ENCODE measurements at places on chromosomes 5 and 9.

DNA sequence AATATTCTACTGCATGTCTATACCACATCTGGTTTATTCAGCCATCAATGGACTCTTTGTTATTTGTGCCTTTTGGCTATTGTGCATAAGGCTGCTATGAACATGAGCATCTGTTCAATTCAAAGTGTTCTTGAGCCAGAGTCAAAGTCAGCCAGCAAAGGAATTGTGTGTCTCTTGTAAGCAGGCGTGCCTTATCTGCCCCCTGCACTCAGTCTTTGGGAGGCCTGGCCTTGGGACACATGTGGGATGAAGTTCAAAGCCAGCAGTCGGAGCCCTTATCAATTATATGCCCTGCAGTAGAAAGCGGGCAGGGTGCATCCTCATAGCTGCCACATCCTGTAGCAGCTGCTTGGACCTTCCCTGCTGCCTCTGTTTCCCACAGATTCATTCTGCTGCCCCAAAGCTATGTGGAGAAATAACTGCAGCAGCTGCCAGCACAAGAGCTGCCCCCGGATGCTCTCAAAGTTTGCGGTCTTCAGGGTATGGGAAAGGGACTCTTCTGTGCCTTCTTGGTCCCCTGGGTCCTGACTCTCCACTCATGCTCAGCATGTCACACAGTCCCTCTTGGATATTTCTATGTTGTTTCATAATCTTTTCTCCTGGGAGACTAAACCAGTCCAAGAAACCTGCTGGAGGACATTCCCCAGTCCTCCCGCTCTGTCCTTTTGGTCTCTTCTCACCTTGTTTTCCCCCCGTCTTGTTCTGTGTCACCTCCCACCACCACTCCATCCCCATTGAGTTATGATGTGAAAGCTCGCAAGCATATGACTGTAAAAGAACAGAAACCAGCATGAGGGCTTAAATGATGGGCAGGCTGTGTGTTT, 35.9 kb downstream of the STOM start:
- no peak for DNase-seq

GRCh38 chr5:141369994-141370848, at the start of gene PCDHGB3:
Gene PCDHGB3 (plus strand): TSS chr5:141370242. CDS start chr5:141370395, 153 bp downstream.
- DNase-seq, result no peak

GRCh38 chr9:2709645-2710101, 7.6 kb upstream of the KCNV2 start:
- no peak for DNase-seq

GRCh38 chr5:35146406-35146805, 83.9 kb downstream of the PRLR start:
- no peak for DNase-seq

DNA sequence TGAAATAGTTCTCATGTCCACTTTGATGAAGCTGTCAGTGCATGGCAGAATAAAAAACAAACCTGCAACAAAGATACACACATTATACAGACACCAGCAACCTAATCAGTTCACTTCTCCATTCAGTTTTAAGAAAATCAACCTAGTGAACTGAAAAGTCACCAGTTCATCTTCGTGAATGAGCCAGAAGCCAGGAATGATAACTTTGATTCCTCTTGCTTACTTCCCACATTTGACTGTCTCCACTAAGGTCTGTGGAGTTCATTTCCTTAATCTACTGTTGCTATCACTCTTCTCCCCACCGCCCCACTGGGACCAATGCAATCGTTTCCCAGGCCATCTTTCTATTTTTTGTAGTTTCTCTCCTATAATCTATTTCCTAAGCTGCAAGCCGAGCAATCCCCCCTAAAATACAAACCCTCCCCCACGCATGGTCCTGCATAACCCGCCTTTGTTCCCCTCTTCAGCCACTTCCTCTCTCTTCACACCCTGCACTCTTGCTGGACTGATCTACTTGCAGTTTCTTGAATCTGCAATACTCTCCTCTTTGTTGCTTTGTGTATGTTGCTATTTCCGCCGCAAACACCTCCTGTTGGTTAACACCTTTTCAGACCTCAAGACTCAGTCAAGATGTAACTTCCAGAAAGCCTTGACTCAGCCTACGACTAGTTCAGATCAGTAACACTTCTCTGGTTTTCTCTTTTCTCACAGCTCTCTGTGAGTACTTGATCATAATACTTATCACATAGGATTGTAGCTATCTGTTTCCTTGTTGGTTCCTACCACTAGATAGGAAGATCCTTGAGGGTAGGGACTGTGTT, 16.6 kb downstream of the STOM start:
- DNase-seq, result no peak

DNA sequence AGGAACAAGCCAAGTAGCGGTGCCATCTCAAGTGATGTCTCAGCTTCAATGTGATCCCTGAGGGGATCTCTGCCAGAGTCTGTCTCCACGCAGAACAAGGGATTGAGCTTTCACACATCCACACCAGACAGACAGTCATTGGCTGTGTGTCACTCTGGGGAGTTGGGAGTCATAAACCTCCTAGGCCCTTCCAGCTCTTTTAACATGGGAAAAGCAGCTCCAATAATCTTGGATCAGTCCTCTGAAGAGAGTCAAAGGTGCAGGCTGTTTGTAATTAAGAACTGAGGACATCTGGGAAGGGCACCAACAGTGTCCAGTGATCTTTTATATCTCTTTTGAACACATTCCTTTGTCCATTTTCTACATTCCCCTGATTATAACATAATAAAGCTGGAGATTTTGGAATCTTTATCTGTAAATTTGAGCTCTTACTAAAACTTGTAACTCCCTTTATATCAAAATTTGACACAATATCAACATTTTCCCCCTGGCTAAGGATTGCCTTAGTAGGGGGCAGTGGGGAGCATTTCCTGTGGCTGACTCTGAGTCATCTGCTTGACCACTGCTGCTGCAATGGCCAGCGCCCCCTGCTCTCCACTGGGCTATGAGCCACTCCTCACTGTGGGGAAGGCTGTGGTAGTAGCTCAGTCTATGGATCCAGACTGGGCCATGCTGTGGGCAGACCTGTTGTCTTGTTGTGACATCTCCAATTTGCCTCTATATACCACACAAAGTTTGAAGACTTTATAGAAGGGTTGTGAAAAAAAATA, 284.4 kb downstream of the OSTF1 start:
- DNase-seq, result no peak
